ENCODE measurements at places on chromosomes 7 and 10.

GRCh38 chr10:127570036-127570435, 20.9 kb downstream of the NPS start:
- no peak for DNase-seq

GRCh38 chr10:46014206-46014605, 16.2 kb downstream of the NCOA4 start:
- no peak for DNase-seq

GRCh38 chr7:148260599-148260998, 330.0 kb upstream of the C7orf33 start:
- no peak for DNase-seq

- DNase-seq: no peak
These were observed 207.9 kb upstream of the MYO3A start for GRCh38 chr10:25725917-25726716.

- no peak for DNase-seq
These were observed 7.8 kb downstream of the PROSER2 start for GRCh38 chr10:11830836-11831519.

DNA sequence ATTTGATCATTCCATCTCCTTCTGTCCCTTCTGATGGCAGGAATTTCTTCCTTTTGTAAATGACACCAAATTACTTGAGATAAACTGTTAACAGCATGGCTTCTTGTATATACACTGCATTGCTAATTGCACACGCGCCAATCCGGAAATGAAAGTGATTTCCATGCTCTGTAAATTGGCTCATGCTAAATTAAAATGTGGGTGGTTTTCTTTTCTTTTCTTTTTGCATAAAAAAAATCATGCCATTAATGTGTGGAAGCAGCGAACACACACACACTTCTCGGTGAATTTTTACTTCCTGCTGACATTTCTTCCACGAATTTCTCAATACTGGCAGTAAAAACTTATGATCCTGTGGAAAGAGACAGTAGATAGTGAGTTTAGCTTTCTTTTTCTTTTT, 123.1 kb upstream of the CCDC6 start:
- no peak for DNase-seq

GRCh38 chr7:87111877-87112276, 40.4 kb upstream of the DMTF1 start:
- no peak for DNase-seq

DNA sequence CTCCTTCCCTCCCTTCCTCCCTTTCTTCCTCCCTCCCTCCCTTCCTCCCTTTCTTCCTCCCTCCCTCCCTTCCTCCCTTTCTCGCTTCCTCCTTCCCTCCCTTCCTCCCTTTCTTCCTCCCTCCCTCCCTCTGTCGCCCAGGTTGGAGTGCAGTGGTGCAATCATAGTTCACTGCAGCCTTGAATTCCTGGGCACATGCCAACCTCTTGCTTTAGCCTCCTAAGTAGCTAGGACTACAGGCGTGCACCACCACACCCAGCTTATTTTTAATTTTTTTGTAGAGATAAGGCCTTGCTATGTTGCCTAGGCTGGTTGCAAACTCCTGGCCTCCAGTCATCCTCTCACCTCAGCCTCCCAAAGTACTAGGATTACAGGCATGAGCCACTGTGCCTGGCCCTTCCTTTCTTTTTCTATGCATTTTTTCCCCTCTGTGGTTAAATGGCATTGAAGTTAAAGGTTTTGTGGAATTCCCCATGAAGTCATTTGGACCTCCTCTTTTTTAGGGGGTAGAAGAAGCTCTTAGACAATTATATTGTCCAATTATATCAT, 9.6 kb downstream of the KLHDC10 start:
- no peak for DNase-seq

GRCh38 chr7:107972075-107972482, 30.9 kb downstream of the LAMB1 start:
- no peak for DNase-seq

GRCh38 chr10:113610631-113611601, 52.9 kb downstream of the NRAP start:
- DNase-seq: no peak

DNA sequence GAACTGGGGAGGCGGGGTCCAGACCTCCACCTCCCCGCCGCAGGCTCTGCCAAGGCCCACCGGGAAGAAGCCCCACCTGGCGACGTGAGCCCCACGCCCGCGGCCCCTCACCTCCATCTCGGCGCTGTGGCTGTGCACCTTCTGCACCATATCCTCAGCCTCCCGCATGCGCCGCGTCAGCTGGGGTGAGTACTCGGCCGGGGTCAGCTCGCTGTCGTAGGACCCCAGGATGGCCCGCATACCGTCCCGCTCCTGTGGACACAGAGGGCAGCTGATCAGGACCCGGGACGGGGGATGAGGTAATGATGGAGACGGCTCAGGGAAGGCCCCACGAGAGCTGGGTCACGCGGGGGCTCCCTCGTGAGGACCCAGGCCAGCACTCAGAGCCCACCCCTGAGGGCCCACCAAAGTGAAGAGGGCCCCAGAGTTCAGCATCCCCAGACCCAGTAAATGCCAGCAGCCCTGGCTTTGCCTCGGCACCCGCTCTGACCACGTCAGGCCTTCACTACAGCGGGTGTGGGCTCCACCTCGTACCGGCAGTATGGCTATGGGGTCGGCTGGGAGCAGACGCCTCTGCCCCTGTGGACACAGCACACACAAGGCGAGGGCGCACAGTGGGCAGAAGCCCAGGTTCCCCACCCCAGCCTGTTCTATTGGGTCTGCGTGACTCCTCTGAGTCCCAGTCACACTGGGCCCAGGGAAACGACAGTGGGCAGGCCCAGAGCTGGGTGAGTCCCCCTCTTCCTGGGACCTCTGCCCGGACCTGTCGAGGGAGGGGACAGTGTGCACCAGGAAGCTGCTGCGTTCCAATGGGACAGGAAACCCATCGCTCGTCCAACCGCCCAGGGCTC, 218.1 kb downstream of the MAD1L1 start:
- DNase-seq: no peak

DNA sequence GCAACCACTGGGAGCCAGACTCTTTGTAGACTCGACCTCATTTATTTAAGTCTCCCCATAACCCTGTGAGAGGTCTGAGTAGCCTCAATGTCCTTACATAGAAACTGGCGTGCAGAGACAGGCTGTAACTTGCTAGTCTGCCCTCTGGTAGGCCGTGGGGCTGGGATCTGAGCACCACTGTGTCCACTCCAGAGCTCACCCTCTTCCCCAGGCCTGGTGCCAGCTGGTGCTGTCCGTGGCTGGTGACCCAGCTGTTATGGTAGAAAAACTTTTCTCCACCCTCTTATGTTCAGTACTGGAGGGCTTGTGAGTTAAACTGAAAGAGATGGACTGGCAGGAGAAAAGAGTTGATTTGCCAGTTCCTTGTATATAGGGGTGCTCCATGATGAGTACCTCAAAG, 41.9 kb downstream of the ADAMTS14 start:
- no peak for DNase-seq

GRCh38 chr7:138982204-138982623, 1.0 kb upstream of the KIAA1549 start:
- no peak for DNase-seq
